Airway epithelial cell (primary cell): ENCODE measurements at places on chromosomes 3 and 15. TPM values are rescaled to one million over a fixed set of nuclear protein-coding genes. Genes with fewer than 3 reads are reported as not detected.

GABRA5 gene
- not detected in 2 replicates for total RNA-seq

GOLGA8S gene
- not detected in 2 replicates for total RNA-seq

MORC1 gene
- total RNA-seq, result not detected in 2 replicates

NMB gene
- total RNA-seq, result 12.0 and 12.6 TPM in 2 replicates

MYRIP gene
- total RNA-seq, result not detected in 2 replicates

LIPH gene
- 3.4 and 9.6 TPM in 2 replicates for total RNA-seq

IGSF10 gene
- under 0.01 and 0.07 TPM in 2 replicates for total RNA-seq

RAD54L2 gene
- total RNA-seq, result 7.8 and 11.0 TPM in 2 replicates

RASL12 gene
- not detected in 2 replicates for total RNA-seq

CCNB2 gene
- 61.9 and 64.3 TPM in 2 replicates for total RNA-seq

TRH gene
- not detected in 2 replicates for total RNA-seq

NLGN1 gene
- 0.05 and 0.14 TPM in 2 replicates for total RNA-seq

NPAP1 gene
- total RNA-seq, result not detected in 2 replicates

SEMA3G gene
- 0.21 and 0.79 TPM in 2 replicates for total RNA-seq

MRPL46 gene
- total RNA-seq, result 20.9 and 26.9 TPM in 2 replicates

BOC gene
- total RNA-seq, result 2.1 and 2.2 TPM in 2 replicates

SLC2A2 gene
- not detected in 2 replicates for total RNA-seq

RBP2 gene
- total RNA-seq, result not detected in 2 replicates

PDIA5 gene
- total RNA-seq, result 19.5 and 24.1 TPM in 2 replicates

ITIH3 gene
- not detected in 2 replicates for total RNA-seq

SPSB4 gene
- 0.07 TPM in 1 of 2 replicates, not detected in the other for total RNA-seq

ESYT3 gene
- 0.14 and 0.28 TPM in 2 replicates for total RNA-seq

PTPRG gene
- total RNA-seq, result 11.0 and 14.4 TPM in 2 replicates

LRTM1 gene
- total RNA-seq, result not detected in 2 replicates

CHAC1 gene
- 5.9 and 10.5 TPM in 2 replicates for total RNA-seq

TAGLN3 gene
- 6.4 and 8.1 TPM in 2 replicates for total RNA-seq

P4HTM gene
- 13.9 and 15.2 TPM in 2 replicates for total RNA-seq

PLAAT1 gene
- total RNA-seq, result 1.6 and 2.0 TPM in 2 replicates

RTP1 gene
- not detected in 2 replicates for total RNA-seq

ISLR gene
- total RNA-seq, result not detected in 2 replicates

SENP7 gene
- 4.7 and 5.0 TPM in 2 replicates for total RNA-seq

ISLR2 gene
- not detected in 2 replicates for total RNA-seq

RPS17 gene
- 4,407 and 4,635 TPM in 2 replicates for total RNA-seq

CDHR4 gene
- not detected in 2 replicates for total RNA-seq

PBRM1 gene
- total RNA-seq, result 25.2 and 41.5 TPM in 2 replicates

MST1R gene
- 13.3 and 19.9 TPM in 2 replicates for total RNA-seq

EBLN2 gene
- 0.51 and 1.2 TPM in 2 replicates for total RNA-seq

TRIM42 gene
- total RNA-seq, result not detected in 2 replicates

TAMM41 gene
- total RNA-seq, result 16.9 and 20.1 TPM in 2 replicates

LIPC gene
- not detected in 2 replicates for total RNA-seq

ATP2B2 gene
- total RNA-seq, result not detected in 2 replicates

ADAMTSL3 gene
- 0.65 and 0.92 TPM in 2 replicates for total RNA-seq

FBXL2 gene
- 10.0 and 11.6 TPM in 2 replicates for total RNA-seq

SRGAP3 gene
- total RNA-seq, result 16.1 and 18.8 TPM in 2 replicates

FGF12 gene
- 0.14 TPM in 1 of 2 replicates, not detected in the other for total RNA-seq

GRK7 gene
- total RNA-seq, result 0.07 TPM in 1 of 2 replicates, not detected in the other

RASSF1 gene
- 20.2 and 21.0 TPM in 2 replicates for total RNA-seq
